ENCODE measurements at places on chromosomes 3 and 15.

DNA sequence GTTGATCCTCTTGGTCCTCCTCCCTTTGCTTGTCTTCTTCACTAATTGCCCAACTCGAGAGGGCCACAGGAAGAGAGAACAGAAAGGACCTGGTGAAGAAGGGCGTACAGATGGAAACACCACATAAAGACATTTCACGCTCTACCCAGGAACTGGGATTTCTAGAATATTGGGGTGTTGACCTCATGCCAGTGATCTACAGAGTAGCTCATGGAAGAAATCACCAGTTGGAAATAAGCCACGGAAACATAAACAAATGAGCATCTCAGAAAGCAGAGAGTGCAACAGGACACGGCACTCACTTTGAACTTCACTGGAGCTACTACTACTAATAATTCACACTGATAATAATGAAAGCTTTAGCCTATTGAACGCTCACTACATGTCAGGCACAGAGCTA is 84.6 kb upstream of the ARHGEF3 start:
- DNase-seq, result no peak

- DNase-seq, result no peak
Measured at GRCh38 chr3:65758876-65759598, 279.7 kb downstream of the MAGI1 start.

GRCh38 chr3:156305672-156306071 is 185.3 kb downstream of the KCNAB1 start:
- no peak for DNase-seq

DNA sequence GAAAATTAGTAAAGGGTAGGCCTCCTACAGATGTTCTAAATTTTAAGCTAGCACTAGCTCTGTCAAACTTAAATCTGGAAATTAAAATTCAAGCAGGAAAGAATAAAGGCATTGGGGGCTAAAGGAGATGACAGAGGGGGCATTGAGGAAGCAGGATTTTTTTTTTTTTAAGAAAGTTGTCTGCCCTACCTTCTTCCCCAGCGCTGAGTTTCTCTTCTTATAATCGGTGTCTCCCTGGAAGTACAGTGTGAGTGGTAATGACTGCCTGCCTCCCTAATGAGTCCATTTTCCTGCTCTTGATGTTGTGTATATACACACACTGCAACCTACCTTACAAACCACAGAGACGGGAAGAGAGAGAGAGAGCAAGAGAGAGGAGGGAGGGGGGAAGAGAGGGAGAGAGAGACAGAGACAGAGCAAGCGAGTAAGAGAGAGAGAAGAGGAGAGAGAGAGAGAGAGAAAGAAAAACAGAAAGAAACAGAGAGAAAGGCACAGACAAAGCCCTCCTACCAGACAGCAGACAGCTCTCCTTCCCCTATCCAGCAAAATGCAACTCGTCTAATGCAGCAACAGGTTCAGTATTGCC is 47.0 kb downstream of the ZBTB20 start:
- peak; percentile 82 for DNase-seq

GRCh38 chr3:15750879-15751278 is 46.9 kb downstream of the ANKRD28 start:
- no peak for DNase-seq

- DNase-seq, result no peak
Measured at GRCh38 chr15:44713006-44713966, 2.0 kb downstream of the B2M start.

DNA sequence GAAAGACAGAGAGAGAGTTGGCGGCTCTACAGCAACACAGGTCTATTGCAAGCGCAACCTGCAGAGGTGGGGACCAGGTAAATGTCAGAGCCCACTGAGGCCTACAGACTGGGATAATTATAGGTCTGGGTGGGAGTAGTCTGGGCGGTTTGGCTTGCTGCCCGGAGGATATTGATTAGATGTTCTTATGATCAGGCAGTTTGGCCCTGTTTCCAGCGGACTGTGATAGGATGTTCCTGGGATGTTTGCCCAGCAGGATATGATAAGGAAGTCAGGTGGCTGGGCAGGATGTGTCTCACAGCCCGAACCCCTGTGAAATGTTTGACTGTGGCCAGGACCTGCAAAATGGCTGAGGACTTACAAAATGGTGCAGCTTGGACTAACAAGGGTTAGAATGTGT is 364.9 kb downstream of the NAALADL2 start:
- no peak for DNase-seq

DNA sequence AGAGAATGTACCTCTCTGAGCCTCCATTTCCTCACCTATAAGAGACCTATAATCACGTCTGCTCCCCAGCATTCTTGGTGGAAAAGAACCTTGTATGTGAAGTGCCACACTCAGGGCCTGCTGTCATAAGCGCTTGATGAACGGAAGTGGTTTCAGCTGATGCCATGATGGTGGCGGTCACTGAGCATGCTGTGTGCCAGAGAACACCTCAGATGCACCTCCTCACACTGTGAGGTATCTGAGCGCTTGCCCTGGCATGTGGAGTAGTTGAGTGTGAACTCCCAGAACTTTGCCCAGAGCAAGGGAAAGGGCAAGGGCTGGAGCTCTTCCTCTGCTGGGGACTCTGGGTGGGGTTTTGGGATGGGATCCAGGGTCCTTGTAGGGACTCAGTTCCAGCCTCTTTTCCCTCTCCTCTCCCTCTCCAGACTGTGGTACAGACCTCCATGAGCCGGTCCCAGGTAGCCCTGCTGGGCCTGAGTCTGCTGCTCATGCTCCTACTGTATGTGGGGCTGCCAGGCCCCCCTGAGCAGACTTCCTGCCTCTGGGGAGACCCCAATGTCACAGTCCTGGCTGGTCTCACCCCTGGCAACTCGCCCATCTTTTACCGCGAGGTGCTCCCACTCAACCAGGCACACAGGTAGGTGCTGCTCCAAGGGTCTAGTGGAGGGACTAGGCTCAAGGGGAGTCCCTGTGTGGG is 2.7 kb downstream of the ABHD14A start:
- no peak for DNase-seq

All from NCI-H1417 treated with DMSO at 0.1 percent for 48 hours (cell line).